ENCODE measurements at places on chromosomes 11 and 22.

DNA sequence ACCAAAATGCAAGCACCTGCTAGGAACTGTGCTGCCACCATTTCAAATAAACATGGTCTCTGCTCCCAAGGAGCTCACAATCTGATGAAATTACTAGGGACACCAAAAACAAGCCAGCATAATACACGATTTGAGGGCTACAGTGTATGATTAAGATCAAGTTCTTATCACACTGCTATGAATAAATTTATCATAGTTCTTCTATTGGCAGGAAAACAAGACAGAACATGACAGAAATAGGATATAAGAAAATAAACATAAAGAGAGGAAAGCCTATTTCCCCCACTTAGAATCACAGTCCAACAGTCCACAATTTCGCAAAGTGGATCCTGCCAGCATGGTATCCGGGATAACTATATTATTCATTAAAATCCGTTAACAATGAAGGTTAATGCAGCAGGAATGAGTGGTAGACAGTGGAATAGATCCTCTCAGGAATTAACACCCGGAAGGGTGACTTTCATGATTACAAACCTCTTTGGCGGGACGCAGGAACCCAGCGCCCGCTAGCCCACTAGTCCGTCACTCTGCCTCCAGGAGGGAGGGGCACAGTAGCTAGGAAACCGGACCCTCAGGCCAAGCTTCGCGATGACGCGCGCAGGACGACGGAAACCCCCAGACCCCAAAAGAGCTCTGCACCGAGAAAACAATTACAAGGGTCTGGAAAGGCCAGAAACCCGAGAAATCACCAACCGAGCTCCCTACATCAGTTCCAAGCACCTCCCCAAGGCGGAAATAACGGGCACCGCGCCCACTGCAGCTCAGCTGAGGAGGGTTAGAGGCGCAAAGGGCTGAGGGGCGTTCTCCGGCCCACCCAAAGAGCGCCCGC is 607 bp downstream of the CCDC82 start:
- DNase-seq = no peak

GRCh38 chr11:45659031-45659817 is 6.2 kb downstream of the CHST1 start:
- DNase-seq = no peak

GRCh38 chr11:63262547-63262946 is 19.1 kb upstream of the SLC22A25 start:
- DNase-seq = no peak

DNA sequence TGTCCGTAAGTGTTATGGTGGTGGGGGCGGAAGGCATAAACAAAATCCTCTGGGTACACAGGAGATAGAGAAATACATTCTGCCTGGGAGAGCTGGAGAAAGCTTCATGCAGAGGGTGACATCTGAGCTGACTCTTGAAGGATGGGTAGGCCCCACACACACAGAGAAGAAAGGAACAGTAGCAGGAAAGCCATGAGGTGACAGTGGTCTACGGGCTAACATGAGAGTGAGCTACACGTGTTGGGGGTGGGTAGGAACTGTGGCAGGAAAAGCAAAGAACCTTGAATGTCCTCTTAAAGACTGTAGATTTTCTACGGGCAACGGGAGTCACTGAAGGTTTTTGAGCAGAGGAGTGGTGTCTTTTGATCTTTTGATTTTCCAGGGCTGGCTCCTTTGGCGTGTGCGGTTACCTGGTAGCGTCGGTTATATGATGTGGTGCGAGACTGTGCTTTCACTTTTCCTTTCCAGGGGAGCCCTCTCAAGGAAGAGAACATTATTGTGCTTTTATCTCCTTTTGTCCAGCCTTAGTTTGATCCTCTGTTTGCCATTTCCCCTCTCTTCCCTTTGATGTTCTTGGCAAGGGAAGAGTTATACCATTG is 39.7 kb downstream of the ADAMTS8 start:
- no peak for DNase-seq

- no peak for DNase-seq
These were observed 36.7 kb upstream of the PLET1 start for GRCh38 chr11:112297248-112297866.

GRCh38 chr11:129034001-129034400 is 91.3 kb upstream of the TP53AIP1 start:
- DNase-seq = no peak

- DNase-seq = no peak
These were observed 6.3 kb upstream of the OR56A4 start for GRCh38 chr11:6013042-6013441.

GRCh38 chr11:75403037-75403436 is 3.7 kb downstream of the RPS3 start:
- DNase-seq = no peak

- DNase-seq = no peak
These were observed 991.7 kb downstream of the OPCML start for GRCh38 chr11:132540581-132540980.

DNA sequence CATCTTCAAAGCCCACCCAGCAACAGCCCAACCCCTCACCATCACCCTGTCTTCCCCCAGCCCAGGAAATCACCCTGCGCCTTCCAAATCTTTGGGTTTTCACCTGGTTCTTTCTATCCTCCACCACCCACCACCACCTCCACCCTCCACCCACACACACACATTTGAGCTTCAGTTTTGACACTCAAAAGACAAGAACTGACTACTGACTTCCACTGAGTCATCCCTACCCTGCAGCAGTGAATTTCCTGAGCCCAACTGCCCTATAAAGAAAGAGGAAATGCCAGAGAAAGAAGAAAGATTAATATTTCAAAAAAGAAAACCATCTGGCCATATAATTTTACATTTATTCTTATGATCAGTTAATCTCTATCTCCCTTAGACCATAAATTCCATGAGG is 137.5 kb downstream of the CHST1 start:
- DNase-seq = no peak

GRCh38 chr11:128621601-128622501 is 34.5 kb upstream of the ETS1 start:
- DNase-seq = no peak

DNA sequence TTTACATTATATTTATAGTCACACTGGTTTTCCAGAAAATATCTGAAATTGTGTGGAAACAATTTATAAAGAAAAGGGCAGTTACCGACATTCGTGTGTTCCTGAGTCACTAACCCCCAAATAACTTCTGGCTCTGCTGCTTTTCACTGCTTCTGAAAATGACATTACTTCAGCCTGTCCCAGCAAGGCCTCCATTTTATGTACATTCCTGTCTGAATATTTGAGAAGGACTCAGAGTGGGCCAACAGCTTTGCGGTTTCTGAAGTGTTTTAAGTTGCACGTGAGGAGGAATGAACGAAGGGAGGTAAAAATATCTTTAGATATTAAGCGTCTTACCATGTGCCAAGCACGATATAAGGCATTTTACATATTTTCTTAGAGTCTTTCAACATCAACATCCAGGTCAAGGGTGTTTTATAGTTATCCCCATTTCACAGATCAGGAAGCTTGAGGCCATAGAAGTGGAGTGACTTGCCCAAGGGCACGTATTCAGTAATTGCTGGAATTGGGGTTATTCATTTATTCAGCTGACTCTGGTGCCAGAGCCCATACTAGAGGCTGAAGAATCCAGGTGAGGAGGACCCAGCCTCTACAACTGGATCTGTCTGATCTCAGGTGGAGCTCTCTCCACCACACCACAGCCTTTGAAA is 30.8 kb upstream of the WNT11 start:
- DNase-seq = no peak

- no peak for DNase-seq
These were observed 3.5 kb upstream of the MRPL48 start for GRCh38 chr11:73784080-73784634.

DNA sequence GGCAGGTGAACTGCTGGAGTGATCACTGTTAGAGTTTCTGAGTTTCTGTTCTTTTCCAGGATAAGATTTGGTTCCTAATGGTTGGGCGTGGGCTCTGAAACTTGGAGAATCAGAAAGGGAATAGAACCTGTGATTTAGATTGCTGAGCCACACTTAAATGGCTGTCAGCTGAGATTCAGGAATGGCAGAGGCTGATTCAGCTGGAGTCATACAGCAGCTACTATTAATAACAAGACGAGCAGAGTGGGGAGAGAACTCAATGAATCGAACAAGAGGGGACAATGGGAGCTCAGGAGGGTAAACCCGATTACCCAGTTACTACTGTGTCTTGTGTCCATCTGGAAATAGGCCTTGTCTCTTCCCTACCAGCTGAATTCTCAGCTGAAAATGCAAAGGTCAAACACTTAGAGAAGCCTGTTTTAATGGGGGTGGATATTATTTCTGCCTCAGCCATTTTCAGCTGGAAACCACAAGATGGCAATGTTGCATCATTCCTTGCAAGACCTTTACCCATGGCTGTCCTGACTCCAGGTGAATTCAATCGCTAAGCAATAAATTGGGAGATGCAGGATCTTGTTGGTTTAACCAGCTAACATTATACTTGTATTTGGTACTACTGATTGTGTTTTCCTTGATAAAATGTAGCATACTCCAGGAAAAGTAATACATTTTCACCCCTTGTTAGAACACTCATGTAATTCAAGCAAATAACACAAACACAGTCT is 104.5 kb upstream of the RAG2 start:
- peak; percentile 0 for DNase-seq

- no peak for DNase-seq
These were observed 120.3 kb upstream of the ZC3H12C start for GRCh38 chr11:109972939-109973338.

DNA sequence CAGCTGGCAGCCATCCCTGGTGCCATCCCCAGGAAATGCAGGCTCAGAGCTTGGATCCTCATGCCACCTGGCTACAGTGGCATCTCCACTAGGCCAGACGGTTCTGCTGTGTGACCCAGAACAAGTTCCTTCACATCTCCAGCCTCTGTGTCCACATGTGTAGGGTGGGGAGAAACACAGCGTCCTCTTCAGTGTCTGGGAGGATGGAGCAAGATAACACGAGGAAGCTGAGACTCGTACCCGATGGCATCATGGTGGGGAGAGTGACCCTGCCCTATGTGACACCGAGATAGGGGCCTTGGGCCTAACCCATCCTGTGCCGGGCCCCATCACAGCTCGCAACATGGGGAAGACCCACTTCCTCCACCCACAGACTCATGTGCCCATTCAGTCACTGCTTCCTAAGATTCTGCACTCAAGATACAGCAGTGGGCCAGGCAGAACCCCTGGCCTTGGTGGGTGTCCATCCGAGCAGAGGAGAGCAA is 78.5 kb downstream of the MORC2 start:
- no peak for DNase-seq

- no peak for DNase-seq
These were observed 400.7 kb downstream of the TMEM135 start for GRCh38 chr11:87438416-87438815.

Measured in cerebellar nuclear complex (tissue), 1 donor.